Kidney (tissue), 22 donors: ENCODE measurements at places on chromosomes 12 and 14. TPM values are rescaled to one million over a fixed set of nuclear protein-coding genes. Genes with fewer than 3 reads are reported as not detected.

AQP5 gene
- 0.99 TPM for polyA plus RNA-seq

SYNDIG1L gene
- 0.47 TPM for polyA plus RNA-seq

DNA sequence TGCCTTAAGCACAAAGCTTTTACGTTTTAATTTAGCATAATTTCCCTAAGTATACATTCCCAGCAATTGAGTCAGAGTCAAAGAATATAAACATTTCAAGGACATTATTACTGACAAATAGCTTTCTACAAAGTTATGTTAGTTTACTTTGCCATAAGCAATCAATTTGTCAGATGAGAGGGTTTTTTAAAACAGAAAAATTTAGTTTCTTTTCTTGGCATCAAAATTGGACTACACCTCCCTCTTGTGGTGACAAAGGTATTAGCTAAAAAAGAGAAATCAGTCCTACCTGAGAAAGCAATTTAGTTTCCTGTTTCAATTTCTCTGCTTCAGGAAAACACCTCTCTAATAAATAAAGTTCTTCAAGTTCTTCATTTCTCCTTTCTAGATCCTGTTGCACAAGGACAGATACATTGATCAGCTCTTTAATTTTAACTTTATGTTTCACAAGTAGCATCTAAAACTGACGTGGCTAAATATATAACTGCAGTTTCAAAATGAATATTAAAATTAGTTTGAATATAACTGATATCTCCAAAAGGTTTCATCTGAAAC, 39.9 kb downstream of the DNAI7 start:
- H3K27ac ChIP-seq, result no peak overlapping the region
- no peak for DNase-seq
- H3K4me1 ChIP-seq, result no peaks in the 10 kb centered on the region
- no peaks in the 10 kb centered on the region for H3K36me3 ChIP-seq

DNA sequence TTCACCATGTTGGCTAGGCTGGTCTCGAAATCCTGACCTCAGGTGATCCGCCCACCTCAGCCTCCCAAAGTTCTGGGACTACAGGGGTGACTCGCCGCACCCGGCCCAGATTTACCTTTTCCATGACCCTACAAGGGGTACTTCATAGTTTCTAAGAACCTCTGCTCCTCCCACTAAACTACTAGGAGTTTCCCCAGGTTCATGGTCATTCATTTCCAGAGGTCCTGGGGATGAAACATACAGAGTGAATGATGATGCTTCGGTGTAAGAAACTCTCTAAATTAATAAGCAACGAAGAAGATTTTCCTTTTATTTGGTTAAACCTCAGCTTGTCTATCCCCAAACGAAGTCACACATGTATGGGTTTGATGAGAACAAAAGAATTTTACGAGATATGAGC, 56.9 kb downstream of the AMN start:
- H3K27me3 ChIP-seq, result no peaks in the 10 kb centered on the region
- no peak overlapping the region for H3K27ac ChIP-seq
- DNase-seq, result no peak
- H3K36me3 ChIP-seq, result peaks cover 34% of the 10 kb centered on the region
- no peak overlapping the region for H3K4me3 ChIP-seq

HAL gene
- not detected for polyA plus RNA-seq

DNA sequence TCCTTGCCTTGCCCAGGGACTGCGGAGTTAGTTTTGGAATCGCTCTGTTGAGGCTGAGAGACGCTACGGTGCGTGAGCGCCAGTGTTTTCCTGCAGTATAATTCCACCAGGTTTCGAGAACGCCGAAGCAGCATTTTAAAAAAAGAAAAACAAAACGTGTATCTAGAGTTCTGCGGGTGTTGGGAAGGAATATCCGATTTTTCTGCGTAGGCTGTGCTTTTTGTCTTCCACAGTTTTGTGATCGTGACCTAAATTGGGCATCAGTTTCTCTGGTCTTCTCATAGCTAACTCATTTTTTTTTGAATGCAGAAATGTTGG, 778 bp downstream of the DNM1L start:
- peak overlapping the region; percentile 86 for H3K27ac ChIP-seq
- no peaks in the 10 kb centered on the region for H3K36me3 ChIP-seq

- H3K27me3 ChIP-seq, result no peaks in the 10 kb centered on the region
These were observed 7.8 kb upstream of the PGF start for GRCh38 chr14:74963178-74963704.

DNA sequence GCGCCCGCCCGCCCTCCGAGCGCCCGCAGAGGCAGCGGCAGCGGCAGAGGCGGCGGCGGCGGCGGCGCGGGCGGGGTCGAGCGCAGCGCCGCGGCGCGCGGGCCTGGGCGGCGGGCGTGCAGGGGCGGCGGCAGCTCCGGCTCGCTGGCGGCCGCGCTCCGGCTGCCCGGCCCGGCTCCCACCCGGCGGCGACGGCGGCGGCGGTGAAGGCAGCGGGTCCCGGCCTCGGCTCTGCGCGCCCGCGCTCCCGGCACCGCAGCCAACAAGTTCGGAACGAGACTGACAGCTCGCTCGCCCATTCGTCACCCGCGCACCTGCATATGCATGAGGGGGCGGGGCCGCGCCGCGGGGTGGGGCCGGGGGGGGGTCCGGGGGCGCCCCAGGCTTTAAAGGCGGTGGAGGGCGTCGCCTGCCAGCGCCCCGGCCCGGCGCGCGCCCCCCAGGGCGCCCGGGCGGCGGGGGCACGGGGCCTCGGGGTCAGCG, at the start of gene JAG2:
Gene JAG2 (minus strand): TSS at position 281 of the 483 bp plus-strand sequence. CDS start 356 bp downstream, outside the sequence.
- H3K4me1 ChIP-seq, result no peaks in the 10 kb centered on the region
- H3K36me3 ChIP-seq, result no peaks in the 10 kb centered on the region
- no peak within 1 kb of the TSS for H3K27ac ChIP-seq
- H3K4me3 ChIP-seq, result no peak within 1 kb of the TSS
- DNase-seq, result peak; percentile 51

- H3K4me3 ChIP-seq, result no peak overlapping the region
- no peaks in the 10 kb centered on the region for H3K36me3 ChIP-seq
- DNase-seq, result no peak
- H3K4me1 ChIP-seq, result no peaks in the 10 kb centered on the region
These were observed 115.3 kb downstream of the PDE6H start for GRCh38 chr12:15088105-15088504.

DNA sequence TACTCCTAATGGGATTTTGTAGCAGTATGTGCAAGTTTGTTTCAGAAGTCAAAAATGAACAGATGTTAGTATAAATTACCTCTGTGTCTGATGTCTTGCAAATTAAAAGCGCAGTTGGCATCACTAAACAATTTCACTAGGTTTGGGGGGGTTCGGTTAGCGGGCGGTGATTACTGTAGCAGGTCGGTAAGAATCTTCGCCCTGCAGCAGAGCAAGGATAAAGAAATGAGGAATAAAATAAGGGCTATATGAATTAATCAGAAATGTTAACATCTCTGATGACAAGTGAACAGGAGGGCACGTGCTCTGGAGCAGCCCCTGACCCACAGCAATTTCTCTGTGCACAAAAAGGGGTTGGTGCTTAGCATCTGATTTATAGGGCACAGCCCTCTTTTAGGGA, 43.6 kb upstream of the VSX2 start:
- peaks cover 2% of the 10 kb centered on the region for H3K36me3 ChIP-seq
- H3K27ac ChIP-seq, result no peak overlapping the region
- H3K4me3 ChIP-seq, result no peak overlapping the region
- no peaks in the 10 kb centered on the region for H3K4me1 ChIP-seq
- no peak for DNase-seq

TAS2R46 gene
- not detected for polyA plus RNA-seq

GALNT16 gene
- polyA plus RNA-seq, result 15.2 TPM

DNA sequence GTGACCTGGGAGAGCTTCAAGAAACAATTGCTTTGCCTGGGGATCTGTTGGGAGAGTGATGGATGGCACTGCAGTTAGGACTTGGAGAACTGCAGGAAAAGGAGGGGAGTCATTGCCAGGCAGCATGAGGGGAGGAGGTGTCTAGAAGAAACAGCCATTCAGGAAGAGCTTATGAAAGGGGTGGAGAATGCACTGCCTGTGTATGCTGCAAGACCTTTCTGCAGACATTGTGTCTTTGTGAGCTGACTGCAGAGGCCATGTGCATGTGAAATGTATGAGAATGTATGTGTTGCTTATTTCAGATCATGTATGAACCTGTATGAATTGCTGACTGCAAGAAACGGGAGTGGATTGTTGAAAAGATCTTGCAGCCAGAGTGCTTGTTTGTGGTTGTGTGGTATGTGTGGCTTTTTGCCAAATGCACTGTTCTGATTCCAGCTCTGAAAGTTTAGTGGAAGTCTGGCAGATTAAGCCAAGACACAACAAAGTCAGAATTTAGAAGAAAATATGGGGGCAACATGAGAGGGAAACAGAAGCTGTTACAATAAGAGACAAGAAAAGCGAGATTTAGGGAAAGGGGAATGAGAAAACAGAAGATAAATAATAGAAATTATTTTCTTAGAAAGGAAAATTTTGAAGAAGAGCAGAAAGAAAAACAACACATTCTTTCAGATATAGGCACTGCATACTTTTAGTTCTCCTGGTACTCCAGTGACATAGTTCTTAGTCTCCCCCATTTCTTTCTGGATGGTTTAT, 9.8 kb upstream of the RIMKLB start:
- DNase-seq, result peak; percentile 87
- H3K4me3 ChIP-seq, result peak overlapping the region; percentile 40
- H3K4me1 ChIP-seq, result peaks cover 8% of the 10 kb centered on the region
- no peak overlapping the region for H3K27ac ChIP-seq
- no peaks in the 10 kb centered on the region for H3K36me3 ChIP-seq

FOXG1 gene
- polyA plus RNA-seq, result not detected

ASPG gene
- polyA plus RNA-seq, result 58.1 TPM

DNA sequence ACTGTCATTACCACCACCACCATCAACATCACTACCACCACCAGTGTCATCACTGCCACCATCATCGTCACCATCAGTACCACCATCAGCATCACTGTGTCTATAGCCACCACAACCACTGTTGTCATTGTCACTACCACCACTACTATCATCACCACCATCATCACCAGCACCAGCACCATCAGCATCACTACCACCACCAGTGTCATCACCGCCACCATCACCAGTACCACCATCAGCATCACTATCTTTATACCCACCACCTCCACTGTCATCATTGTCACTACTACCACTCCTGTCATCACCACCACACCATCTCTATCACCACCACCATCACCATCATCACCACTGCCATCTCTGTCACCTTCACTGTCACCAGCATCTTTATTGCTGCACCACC, 60.6 kb downstream of the BEGAIN start:
- no peak for DNase-seq
- H3K27me3 ChIP-seq, result no peaks in the 10 kb centered on the region
- no peaks in the 10 kb centered on the region for H3K4me1 ChIP-seq
- H3K36me3 ChIP-seq, result peaks cover 5% of the 10 kb centered on the region
